Pericardium fibroblast (primary cell): ENCODE measurements at places on chromosomes 5 and 9. TPM values are rescaled to one million over a fixed set of nuclear protein-coding genes. Genes with fewer than 3 reads are reported as not detected.

Gene NTNG2
- 0.58 and 1.3 TPM in 2 replicates for total RNA-seq

Gene HABP4
- 13.0 and 16.1 TPM in 2 replicates for total RNA-seq

Gene SEMA6A
- total RNA-seq, result 1.4 and 2.9 TPM in 2 replicates

Gene SPINK9
- total RNA-seq, result not detected in 2 replicates

Gene JAK2
- total RNA-seq, result 7.2 and 17.1 TPM in 2 replicates

Gene CTNNA1
- total RNA-seq, result 170 and 260 TPM in 2 replicates

Gene DMRT3
- total RNA-seq, result not detected in 2 replicates

Gene GALNT12
- 3.3 and 7.8 TPM in 2 replicates for total RNA-seq

Gene TMEM215
- under 0.01 TPM in 1 of 2 replicates, not detected in the other for total RNA-seq

Gene PRSS3
- 12.5 and 14.4 TPM in 2 replicates for total RNA-seq

Gene RGS14
- 12.9 and 16.6 TPM in 2 replicates for total RNA-seq

Gene PAPPA
- 27.4 and 29.5 TPM in 2 replicates for total RNA-seq

Gene PRR7
- 11.8 and 15.1 TPM in 2 replicates for total RNA-seq

Gene NR5A1
- total RNA-seq, result not detected in 2 replicates

Gene SRP19
- total RNA-seq, result 40.3 and 46.0 TPM in 2 replicates

Gene FOCAD
- total RNA-seq, result 17.7 and 18.3 TPM in 2 replicates

Gene CARTPT
- total RNA-seq, result not detected in 2 replicates

Gene ARID3C
- 0.35 and 1.2 TPM in 2 replicates for total RNA-seq

Gene FBP2
- not detected in 2 replicates for total RNA-seq

Gene SPATA31D4
- not detected in 2 replicates for total RNA-seq

Gene C5orf22
- 13.1 and 17.7 TPM in 2 replicates for total RNA-seq

Gene ANKH
- 8.8 and 19.2 TPM in 2 replicates for total RNA-seq

Gene PCDHB11
- 0.12 TPM in 1 of 2 replicates, not detected in the other for total RNA-seq

Gene IL5
- total RNA-seq, result not detected in 2 replicates

Gene PIK3R1
- total RNA-seq, result 44.0 and 93.0 TPM in 2 replicates

Gene MZB1
- not detected in 2 replicates for total RNA-seq

Gene FAM114A2
- total RNA-seq, result 11.7 and 18.1 TPM in 2 replicates

Gene TICAM2
- total RNA-seq, result 1.1 and 1.6 TPM in 2 replicates

Gene PLAC8L1
- total RNA-seq, result not detected in 2 replicates

Gene SVEP1
- 139 and 162 TPM in 2 replicates for total RNA-seq
